T-helper 17 cell (primary cell): ENCODE measurements at places on chromosomes 13 and 19. TPM values are rescaled to one million over a fixed set of nuclear protein-coding genes. Genes with fewer than 3 reads are reported as not detected.

The RASL11A gene
- 0.55 TPM for total RNA-seq

The HSPB6 gene
- not detected for total RNA-seq

The SIRT2 gene
- 68.9 TPM for total RNA-seq

The ZNF723 gene
- total RNA-seq: not detected

The ZNF541 gene
- total RNA-seq: 0.99 TPM

- DNase-seq: no peak
Measured at GRCh38 chr13:104937881-104938280, 1597.6 kb downstream of the EFNB2 start.

DNA sequence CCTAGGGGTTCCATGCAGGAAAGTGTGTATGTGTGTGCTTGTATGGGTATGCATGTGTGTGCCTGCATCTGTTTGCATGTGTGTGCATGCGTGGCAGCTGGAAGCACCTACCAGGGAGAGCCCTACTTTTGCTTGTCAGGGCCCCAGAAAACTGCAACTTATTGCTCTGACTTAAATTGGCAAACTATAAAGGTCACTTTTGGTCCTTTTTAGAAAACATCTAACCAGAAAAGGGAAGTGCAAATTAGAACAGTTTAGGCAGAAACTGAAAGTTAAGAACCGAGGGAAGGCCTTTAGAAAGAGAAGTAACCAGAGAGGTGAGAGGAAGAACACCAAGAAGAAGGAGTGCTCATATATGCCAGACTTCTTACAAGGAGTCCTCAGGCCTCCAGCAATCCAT lies 32.5 kb downstream of the DLEU7 start:
- DNase-seq: no peak

GRCh38 chr19:29185427-29185826 lies 27.5 kb downstream of the UQCRFS1 start:
- DNase-seq: no peak

- DNase-seq: no peak
Measured at GRCh38 chr13:22589880-22590279, 590.9 kb upstream of the SGCG start.

DNA sequence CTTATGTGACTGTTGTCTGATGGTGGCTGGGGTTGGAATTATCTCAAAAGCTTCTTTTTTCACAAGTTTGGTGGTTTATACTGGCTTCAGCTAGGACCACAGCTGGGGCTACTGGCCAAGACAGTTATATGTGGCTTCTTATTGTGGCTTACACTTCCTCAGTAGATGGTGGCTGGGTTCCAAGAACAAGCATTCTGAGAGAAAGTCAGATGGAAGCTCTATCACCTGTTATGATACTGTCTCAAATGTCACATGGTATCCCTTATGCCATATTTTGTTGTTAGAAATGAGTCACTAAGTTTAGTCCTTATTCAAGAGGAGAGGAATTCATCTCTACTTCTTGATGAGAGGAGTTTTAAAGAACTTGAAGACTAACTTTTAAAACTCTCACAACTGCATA lies 41.6 kb downstream of the NDFIP2 start:
- DNase-seq: no peak

GRCh38 chr13:32491028-32491427 lies 47.6 kb downstream of the N4BP2L2 start:
- no peak for DNase-seq

GRCh38 chr13:111899714-111900389 lies 167.1 kb upstream of the SOX1 start:
- DNase-seq: no peak

DNA sequence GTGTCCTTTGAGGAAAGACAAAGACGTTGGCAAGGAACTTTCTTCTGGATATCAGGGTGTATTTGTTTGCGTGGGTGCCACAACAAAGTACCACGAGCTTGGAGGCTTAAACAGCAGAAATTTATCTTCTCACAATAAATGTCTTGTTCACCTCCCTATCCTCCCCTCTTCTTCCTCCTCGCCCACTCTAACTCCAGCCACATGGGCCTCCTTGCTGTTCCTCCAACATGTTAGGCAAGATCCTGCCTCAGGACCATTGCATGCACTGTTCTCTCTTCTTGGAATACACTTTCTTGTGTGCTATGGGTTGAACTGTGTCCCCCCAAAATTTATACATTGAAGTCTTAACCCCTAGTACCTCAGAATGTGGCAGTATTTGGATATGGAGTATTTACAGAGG lies 45.7 kb downstream of the VAV1 start:
- no peak for DNase-seq
